ENCODE measurements at places on chromosomes 3 and 15.

DNA sequence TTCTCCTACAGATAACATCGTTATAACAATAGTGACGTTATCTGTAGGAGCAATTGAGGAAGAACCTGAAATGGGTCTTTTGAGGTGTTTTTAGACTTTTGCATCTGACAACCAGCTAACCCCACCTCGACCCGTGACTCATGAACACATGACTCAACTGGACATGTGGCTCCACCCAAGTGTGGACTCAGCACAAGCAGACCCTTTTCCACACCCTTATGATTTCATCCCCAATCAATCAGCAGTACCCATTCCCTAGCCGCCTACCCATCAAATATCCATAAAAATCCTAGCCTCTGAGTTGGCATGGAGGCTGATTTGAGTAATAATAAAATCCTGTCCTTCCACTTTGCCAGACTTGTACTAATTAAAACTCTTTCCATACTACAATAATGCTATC, 255.4 kb downstream of the ARPP21 start:
- no peak for DNase-seq

GRCh38 chr3:186128158-186128557, 19.3 kb upstream of the ETV5 start:
- DNase-seq: no peak

DNA sequence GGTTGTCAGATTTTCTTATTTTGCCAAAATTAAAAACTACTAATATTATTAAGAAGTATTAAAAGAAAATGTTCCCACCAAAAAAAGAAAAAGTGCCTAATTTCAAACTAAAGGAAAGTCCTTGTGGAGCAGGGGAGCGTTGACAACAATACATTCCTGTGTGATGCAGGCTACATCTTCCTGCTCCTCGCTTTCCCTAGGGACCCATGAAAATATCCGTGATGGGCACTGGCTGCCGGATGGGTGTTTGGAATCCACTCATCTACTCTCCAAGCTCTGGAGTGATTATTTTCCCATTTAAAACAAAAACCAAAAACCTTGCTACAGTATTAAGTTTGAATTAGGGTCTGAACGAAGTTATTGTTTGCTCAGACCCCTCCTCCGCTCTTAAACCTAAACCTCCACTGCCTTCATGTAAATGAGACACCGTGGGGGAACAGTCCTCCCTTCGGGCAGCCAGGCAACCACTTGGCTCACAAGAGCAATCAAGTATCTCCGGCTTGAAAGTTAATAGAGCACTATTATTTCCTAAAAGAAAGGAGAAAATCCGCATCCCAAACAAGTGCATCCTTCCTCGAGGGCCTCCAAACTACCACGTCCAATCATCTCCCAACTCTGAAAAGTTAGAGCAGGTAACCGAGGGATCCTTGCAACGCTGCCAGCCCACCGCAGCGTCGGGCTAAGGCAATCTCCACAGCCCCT, 1.5 kb downstream of the ITGB5 start:
- DNase-seq: no peak

DNA sequence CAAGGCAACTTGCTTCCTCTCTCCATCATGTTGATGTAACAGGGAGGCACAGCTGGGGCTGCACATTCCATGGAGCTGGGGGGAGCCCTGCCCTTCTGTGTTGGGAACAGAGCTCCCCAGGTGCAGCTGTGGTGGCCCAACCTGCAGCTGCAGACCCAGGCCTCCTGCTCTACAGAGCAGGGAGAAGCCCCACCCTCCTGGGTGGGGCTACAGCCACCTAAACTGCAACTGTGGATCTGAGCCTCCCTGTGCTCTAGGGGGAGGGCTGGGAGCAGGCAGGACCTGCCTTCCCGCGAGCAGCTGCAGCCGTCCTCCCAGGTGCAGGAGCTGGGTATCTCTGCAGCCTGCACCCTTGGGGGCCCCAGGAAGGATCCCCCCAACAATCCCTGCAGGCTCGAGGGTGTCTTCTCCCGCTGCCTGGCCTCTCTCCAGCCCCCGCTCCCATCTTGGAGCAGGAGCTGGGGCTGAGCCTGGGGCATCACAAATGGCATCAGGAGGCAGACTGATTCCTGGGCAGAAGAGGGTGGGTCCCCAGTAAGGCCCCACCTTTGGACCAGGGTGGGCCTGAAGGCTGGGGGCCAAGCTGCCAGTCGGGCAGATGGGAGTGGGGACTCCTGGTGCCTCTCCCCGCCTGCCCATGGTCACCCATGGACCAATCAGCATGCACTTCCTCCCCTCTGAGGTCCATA, 7.4 kb downstream of the LRRC58 start:
- DNase-seq: no peak

DNA sequence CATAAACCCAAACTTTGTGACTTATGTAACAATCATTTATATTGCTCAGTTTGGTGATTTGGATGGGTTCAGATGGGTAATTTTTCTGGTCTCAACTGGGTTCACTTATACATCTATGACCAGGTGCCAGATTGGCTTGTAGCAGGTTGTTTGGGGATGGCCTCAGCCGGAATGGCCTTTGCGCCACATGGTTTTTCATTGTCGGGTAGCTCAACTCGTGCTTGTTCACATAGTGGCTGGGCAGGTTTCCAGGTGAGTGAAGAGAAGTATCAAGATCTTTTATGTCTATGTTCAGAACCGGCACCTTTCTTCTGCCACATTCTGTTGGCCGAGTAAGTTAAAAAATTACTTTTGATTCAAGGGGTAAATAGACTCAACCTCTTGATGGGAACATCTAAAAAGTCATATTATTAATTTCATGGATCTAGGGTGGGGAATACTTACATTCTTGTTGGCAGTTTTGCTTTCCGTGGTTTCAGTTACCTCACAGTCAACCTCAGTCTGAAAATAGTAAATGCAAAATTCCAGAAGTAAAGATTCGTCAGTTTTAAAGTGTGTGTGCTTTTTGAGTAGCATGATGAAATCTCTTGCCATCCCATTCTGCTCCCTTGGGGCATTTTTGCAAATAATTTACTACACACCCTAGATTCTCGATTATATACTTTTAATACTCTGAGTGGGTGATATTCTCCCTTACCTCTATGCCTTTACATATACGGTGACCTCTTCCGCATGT, 745.7 kb upstream of the CCDC54 start:
- no peak for DNase-seq

DNA sequence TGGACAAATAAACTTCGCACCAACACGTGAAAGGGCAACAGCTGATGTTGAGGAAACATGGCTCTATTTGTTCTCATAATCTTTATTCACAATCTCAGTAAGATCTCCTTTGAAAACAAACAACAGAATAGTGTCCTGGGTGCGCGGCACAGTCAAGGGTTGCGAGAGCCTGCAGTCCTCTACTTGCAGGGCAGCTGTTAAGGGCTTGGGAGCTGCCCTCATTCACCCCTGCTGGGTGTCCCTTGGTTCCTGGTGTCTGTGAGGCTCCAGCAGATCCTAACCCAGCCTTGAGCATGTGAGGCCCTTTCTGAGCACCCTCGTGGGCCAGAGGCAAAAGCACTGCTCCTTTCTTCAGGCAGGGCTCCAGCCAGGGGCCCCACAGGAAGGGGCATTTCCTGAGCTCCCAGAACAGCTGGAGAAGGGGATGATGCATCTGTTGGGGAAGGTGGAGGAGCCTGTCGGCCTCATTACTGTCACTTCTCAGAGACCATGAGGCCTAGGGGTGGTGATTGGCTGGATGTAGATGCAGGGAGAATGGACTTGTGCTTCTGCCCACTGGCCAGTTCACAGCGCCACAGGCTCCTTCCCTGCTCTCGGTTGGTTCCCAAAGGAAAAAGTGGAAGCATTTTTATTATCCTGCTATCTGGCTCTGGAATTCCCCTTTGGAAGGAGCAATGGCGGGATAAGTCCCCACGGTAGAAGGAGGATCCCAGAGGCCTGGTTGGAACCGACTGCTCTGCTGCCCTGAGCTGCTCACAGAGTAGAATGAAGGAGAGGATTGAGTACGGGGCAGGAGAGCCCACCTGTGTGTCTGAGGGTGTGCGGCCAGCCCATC, 51.9 kb upstream of the KLF13 start:
- DNase-seq: no peak

DNA sequence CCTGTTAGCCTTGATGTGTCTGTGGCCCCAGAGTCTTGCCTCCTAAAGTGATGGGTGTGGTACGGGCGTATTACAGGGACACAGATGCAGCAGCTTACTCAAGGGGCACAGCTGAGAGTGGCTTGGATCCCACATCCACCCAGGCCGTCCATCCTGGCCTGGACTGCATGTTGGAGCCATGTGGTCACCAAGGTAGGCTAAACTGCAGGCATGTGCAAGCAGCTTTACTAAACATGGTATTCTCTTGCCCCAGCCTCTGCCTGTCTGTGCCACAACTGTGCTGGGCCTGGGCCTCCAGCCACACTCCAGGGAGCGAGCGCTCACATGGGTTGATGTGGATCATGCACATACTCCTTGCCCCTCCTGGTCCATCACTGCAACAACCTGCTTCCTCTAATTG, 6.1 kb upstream of the GPR62 start:
- DNase-seq: no peak

DNA sequence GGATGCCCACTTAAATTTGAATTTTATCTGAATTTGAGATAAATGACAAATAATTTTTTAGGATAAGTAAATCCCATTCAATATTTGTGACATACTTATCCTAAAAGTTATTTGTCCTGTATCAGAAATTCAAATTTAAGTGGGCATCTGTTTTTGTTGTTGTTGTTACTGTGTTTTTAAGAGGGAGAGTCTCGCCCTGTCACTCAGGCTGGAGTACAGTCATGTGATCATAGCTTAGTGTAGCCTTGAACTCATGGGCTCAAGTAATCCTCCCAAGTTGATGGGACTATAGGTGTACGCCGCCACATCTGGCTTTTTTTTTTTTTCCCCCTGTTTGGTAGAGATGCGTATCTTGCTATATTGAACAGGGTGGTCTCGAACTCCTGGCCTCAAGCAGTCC, 283.0 kb downstream of the PTPRG start:
- no peak for DNase-seq

DNA sequence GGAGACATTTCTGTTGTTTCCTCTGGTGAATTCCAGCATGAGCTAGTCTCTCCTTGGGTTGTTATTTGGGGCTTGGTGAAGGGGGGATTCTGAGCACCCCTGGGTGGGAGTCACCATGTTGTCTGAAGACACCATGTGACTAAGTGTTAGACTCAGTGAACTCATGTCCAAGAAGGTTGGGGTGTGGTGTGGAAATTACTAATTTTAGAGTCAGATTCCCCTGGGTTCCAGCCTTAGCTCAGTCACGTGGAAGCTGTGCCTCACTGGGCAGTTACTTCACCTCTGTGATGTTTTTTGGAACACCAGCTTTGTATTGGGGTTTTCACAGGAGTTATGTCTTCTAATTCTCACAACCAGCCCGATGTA, 171.5 kb downstream of the RPLP1 start:
- no peak for DNase-seq

- DNase-seq: no peak
These were observed 13.4 kb downstream of the COMMD2 start for GRCh38 chr3:149738876-149739275.

- DNase-seq: no peak
These were observed 9.4 kb downstream of the BCL6 start for GRCh38 chr3:187735837-187736236.

DNA sequence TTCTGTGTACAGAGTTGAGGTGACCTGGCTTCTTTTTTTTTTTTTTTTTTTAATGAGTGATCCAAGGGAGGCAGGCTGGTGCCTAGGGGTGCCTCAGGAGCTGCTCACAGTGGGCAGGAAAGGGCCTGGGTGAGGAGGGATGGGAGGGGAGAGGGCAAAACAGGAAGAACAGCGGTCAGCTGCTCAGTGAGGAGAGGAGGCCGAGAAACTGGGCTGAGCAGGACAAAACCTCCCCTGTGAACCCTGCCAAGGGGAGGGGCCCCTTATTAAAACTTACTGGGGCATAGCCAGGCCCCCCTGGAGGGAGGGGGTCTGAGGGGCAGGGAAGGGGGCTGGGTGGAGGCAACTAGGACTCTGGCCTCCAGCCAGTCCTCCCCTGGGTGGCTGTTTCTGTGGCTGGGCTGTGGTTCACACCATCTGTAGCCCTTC, 3.5 kb downstream of the PLEKHO2 start:
- DNase-seq: no peak

DNA sequence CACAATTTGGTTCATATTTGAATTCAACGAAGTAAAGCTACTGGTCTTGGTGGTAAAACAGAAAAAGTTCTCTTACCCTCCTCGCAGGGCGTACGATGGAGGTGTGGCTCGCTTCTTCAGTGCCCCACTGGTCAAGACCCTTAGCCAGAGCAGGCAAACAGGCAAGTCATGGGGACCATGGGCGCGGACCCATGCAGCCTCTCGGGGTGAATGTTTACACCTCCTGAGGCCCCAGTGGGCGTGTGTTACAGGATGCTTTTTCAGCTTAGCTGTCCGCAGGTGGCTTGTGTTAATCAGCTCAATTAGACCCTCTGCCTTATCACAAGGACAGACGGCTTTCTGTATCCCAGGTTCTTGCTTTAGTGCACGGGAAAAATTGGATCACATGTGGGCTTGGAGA, 991.8 kb downstream of the GBE1 start:
- no peak for DNase-seq

- no peak for DNase-seq
These were observed 688.3 kb upstream of the NECTIN3 start for GRCh38 chr3:110383356-110383755.

DNA sequence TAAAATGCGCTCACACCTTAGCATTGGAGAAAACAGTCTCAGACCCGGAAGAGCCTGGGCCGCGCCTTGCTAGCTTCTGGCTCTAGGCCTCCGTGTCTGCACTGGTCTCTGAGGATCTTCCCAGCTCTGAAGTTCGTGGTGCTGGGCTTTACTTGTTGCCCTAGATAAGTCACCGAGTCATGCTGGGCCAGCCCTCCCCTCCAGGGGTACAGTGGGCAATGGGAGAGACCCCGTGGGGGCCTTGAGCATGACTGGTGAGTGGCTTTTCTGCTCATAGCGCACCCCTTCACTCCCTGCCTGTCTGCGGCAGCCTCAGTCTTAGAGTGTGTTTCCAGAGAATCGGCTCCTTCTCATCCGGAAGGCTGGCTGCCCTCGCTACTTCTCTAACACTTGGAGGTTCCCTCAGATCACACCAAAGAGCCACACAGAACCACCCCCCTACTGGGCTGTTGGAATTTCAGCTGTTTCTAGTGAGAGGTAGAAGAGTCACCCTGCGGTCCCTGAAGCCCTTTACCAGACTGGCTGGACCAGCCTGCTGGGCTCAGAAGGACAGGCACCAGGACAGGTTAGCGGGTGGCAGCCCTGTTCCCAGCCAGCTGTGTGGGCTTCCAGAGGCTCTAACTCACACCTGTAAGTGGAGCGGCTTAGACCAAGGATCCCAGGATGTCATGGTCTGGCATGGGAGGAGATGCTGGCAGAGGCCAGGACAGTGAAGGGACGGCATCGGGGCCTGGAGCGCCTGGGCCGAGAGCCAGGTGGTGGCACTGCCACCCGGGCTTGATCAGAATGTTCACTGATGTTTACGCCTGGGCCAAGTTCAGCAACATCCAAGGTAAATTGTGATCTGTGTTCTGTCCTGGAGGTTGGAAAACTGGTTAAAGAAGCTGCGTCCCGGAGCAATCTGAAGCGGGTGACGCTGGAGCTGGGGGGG, 17.9 kb downstream of the ALDH1A3 start:
- DNase-seq: no peak

- no peak for DNase-seq
These were observed 22.6 kb upstream of the FILIP1L start for GRCh38 chr3:100136921-100137320.

All from activated T-cell treated with anti-CD3 and anti-CD28 coated beads for 24 hours (primary cell).